Naive B cell (primary cell): ENCODE measurements at places on chromosomes 12 and 14.

GRCh38 chr12:50398931-50399330 is 1.8 kb upstream of the LARP4 start:
- no peak for DNase-seq

DNA sequence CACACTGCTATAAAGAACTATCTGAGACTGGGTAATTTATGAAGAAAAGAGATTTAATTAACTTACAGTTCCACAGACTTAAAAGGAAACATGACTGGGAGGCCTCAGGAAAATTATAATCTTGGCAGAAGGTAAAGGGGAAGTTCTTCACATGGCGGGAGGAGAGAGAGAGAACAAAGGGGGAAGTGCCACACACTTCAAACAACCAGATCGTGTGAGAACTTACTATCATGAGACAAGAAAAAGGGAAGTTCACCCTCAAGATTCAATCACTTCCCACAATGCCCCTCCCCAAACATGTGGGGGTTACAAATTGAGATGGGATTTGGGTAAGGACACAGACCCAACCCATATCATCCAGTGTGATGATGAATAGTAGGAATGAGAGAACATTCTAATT is 366.5 kb downstream of the LRFN5 start:
- no peak for DNase-seq

DNA sequence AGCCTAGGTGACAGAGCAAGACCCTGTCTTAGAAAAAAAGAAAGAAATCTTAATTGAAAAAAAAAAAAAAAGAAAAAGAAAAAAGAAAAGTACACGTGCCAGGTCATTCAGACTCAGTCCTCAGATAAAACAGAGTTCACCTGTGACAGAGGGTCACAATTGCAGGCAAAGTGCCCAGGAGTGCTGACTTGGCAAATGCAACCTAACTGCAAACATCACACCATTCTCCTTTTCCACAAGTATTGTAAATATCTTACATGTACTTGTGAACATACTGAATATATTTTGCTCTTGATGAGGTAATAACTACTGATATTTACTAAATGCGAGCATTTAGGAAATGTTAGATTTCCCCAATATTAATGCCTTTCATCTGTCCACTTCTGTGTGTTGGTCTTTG is 9.0 kb upstream of the COL2A1 start:
- DNase-seq, result no peak

DNA sequence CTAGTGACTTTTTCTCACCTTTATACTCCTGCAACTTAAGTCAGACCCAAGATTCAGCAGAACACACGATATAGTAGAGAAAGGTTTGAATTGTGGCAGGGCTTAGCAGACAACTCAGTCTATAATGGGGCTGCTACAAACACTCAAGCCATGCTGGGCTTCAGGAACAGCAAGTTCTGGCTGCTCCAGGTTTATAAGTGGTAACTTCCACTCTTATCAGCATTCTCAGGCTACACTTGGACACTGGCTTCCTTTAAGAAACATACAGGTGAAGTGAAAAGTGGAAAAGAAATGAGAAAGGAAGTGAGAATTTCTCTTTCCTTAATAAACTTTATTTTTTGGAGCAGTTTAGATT is 21.7 kb downstream of the PLEKHD1 start:
- DNase-seq, result no peak
